ENCODE measurements at places on chromosomes 7 and 10.

DNA sequence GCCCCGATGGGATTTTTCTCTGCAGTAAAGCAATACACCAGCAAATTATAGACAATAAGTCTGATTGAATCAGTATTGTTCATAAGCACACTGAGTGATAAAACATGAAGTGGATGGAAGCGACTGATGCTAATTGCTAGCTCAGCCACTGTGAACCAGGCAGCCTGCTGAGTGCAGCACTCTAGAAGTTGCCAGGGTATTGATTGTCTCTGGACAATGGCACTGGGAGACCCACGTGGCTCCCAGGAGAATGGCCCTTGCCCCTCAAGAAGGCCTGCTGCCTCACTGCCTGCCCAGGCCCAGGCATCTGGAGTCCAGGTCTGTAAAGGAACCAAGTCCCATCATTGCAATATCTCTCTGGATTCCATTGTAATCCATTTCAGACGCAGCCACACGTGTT, 80.4 kb upstream of the TCERG1L start:
- no peak for DNase-seq

DNA sequence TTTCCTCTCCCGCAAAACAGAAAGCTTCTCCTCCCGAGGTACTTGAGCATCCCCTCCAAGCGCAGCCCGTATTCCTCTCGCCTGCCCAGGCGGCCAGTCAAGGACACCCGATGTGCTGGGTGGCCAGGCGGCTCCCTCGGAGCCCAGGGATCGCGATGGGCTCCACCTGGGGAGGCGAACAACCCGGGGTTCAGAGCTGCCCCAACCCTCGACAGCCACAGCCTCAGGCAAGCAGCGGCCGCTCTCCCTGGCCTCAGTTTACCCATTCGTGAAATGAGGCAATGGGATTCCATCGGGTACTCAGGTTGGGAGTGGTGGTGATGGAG, 147.4 kb downstream of the CYP26A1 start:
- DNase-seq, result no peak

- DNase-seq, result no peak
Observed at GRCh38 chr7:151410405-151411390, 860 bp upstream of the WDR86 start.

DNA sequence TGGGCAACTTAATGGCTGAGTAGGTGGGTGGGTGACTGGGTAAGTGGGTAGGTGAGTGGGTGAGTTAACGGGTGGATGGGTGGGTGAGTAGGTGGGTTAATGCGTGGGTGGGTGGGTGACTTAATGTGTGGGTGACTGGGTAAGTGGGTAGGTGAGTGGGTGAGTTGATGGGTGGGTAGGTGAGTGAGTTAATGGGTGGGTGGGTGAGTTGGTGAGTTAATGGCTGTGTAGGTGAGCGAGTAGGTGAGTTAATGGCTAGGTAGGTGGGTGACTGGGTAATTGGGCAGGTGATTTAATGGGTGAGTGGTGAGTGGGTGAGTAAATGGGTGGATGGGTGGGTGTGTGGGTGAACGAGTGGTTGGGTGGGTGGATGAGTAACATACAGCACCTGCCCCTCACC, 243.0 kb upstream of the MGMT start:
- DNase-seq, result no peak

DNA sequence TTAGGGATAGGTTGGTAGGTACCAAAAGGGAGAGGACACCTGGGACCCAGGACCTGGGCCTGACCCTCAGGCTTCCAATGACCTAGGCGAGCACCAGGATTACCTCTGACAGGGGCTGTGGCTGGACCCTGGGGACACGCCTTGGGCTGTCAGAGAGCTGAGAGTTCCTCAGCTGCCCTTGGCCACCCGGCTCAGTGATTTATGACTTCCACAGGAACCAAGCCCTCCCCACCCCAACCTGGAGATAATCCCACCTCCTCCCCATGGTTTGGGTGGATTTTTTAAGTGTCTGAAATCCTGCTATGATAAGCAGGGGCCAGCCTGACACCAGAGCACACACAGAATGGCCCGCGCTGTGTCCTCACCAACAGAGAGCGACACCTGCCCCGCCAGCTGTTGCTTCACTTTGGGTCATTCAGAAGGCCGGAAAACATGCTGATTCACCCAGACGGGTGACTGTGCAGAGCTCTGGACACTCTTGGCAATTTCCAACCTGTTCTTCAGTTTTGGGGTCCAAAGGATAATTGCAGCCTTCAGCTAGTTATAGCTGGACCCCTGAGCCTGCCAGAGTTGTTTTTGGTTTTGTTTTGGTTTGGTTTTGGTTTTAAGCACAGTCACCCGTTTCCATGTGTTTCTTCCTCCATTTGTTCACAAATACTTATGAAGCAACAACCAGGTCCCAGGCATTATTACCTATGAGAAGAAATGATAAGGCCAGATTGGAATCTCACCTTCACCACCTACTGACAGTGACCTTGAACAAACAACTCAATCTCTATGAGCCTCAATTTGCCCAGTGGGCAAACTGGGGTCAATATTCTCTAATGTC, 78.2 kb downstream of the RAB11FIP2 start:
- no peak for DNase-seq

- no peak for DNase-seq
Observed at GRCh38 chr7:127935847-127936376, 95.3 kb downstream of the LRRC4 start.

- no peak for DNase-seq
Observed at GRCh38 chr10:113594652-113595051, 41.8 kb downstream of the HABP2 start.

GRCh38 chr7:36188906-36189305, 35.9 kb downstream of the EEPD1 start:
- DNase-seq, result no peak

GRCh38 chr10:110504111-110504735, 6.5 kb downstream of the DUSP5 start:
- DNase-seq, result no peak

DNA sequence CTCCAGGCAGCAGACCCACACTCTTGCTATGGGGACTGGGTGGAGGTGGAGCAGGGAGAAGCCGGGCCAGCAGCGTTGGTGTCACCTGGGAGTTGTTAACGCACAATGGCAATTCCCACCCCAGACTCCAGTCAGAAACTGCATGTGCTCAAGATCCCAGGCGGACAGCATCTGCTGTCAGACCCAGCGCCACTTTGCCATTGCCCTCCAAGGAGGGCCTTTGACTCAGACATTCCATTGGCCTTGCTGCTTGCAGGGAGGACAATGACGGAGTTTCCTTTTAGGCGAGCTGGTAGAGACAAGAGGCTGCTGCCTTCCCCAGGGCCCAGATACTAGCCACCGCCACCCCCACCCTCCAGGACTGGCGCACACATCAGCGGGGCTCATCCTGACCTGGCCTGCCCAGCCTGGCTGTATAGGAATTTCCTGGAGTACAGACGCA, 34.5 kb downstream of the ZNF775 start:
- no peak for DNase-seq

DNA sequence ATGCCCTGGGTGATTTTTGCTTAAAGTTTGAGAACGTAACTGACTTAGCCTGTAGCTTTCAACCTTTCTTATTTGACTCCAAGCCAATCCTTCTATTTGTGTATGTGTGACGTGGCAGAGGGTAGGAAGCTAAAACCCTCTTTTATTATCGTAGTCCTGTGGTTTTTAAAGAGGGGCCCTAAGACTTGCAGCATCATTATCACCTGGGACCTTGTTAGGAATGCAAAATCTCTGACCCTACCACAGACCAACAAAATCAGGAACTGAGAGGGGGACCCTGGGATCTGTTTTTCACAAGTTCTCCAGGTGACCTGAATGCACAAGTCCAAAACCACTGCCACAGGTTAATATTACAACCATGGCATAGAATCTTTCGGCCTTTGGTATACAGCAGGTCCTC, 80.1 kb downstream of the OSBPL3 start:
- no peak for DNase-seq

- DNase-seq, result peak; percentile 67
Observed at GRCh38 chr7:76020031-76020714, 25.8 kb upstream of the TMEM120A start.

- DNase-seq, result peak; percentile 34
Observed at GRCh38 chr10:100341953-100342626, 4.9 kb upstream of the SCD start.

DNA sequence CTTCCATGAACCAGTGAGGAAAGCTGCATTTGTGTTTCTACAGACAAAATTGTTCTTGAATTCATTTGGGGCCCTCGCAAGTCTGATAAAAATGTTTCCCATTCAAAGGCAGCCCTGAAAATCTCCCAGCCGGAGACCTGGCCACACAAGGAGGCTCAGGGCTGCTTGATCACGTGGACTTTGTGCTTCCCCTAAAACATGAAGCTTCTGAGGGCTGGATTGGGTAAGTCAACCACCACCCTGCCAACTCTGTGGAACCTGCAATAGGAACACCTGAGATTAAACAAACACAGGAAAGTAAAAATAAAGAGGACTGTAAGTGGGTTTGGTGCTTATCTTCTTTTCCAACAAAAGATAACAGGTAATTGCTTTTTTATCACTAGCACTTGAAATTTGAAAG, 133.8 kb downstream of the C10orf90 start:
- no peak for DNase-seq

GRCh38 chr7:132080467-132080866, 495.8 kb downstream of the PLXNA4 start:
- DNase-seq, result no peak

DNA sequence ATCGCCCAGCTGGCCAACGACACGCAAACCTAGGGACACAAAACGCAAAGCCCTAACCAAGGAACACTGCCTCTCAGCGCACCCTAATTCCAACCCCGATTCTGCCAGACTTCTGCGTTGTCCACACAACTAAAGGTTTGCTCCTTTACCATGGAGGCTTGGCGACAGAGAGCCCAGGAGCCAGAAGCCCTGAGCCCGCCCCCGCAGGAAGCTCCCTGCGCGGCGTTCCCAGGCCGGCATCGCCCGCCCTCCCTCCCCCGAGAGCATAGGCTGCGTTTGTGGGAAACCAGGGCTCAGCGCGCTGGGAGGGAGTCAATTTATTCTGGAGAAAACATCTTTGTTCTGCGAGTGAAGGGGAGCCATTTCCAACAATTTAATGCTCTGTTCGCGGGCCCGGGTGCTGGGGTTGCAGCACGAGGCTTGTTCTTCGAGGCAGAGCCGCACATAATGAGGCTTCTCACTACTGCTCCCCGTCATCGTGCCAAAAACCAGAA, 103.9 kb downstream of the GRID1 start:
- DNase-seq, result no peak

- DNase-seq, result no peak
Observed at GRCh38 chr10:74752371-74753040, 73.9 kb upstream of the KAT6B start.

DNA sequence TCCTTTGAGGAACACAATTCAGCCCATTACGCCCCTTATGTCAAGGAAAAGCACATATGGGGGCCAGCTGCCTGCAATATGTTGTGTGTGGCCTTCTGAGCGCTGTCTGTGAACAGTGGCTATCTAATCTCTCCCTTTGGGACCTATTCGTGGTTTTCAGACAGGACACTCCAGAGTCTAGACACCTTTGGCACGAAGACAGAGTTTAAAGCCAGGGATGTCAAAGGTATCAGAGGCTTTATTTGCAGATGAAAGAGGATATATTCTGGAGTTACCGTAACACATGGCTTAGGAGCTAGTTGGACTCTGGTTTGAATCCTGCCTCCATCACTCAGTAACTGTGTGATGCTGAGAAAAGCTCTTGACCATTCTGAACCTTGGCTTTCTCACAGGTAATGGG, 14.8 kb upstream of the EEPD1 start:
- no peak for DNase-seq

DNA sequence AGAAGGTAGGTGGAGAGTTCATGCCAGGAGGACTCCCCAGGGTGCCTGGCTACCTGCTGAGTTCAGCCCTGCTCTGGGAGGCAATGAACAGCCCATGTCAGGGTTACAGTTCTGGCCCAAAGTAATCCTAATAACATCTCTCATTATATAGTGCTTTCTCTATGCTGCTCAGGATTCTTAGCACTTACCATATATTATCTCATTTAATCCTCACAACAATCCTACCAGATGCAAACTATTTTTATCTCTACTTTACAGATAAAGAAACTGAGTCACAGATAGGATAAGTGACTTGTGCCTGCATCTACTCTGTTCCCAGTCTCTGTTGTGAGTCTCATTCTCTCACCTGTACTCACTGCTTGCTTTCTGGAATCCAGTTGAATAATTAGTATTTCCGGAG, 105.1 kb upstream of the NFE2L3 start:
- no peak for DNase-seq

Measured in stimulated activated CD4-positive, alpha-beta T cell treated with anti-CD3 and anti-CD28 coated beads, Interleukin-12 subunit alpha, Interleukin-12 subunit beta, amount 100 ng/mL, for 4 hours (primary cell).